ENCODE measurements at places on chromosomes 1 and 21.

GRCh38 chr21:25133939-25134338 lies 473.3 kb downstream of the MRPL39 start:
- DNase-seq, result no peak

- no peak for DNase-seq
Measured at GRCh38 chr21:26171258-26172100, 909 bp upstream of the APP start.

- DNase-seq, result no peak
Measured at GRCh38 chr1:77831566-77831965, 52.1 kb downstream of the MIGA1 start.

DNA sequence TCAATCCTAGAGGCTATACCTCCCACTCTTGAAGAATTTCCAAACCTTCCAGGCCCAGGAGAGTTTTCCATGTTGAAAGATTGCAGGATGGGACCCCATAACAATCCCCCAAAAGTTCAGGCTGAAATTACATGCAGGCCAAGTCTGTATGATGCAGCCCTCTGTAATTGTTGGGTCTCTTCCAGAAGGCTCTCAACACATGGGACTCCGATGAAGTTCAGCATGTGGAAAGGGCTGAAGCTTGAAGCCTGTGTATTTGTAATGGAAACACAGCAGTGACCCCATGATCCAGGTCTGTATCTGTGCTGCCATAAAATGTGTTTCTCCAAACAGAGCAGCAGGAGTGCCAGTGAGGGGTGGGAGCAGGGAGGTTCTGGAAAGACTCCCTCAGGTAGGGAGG lies 202.5 kb upstream of the LYPLAL1 start:
- no peak for DNase-seq

- DNase-seq, result no peak
Measured at GRCh38 chr21:42695697-42696380, 42.4 kb downstream of the PDE9A start.

DNA sequence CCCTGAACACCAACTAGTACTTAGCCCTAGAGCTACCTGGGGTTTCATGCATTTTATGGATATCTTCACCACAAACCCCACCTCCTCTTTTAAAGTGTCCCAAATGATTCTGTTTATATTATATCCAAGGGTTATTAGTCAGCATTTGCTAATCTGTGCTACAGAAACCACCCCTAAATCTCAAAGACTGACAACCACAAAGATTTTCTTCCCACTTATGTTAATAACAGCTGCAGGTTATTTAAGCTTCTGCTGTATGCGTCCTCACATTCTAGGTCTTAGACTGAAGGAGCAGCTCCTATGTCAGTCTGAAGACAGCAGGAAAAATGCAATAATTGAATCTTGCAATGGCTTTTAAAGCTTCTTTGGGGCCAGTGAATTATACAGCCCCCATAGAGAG lies 11.2 kb upstream of the PHC2 start:
- DNase-seq, result no peak

GRCh38 chr1:198287916-198288315 lies 131.1 kb downstream of the NEK7 start:
- DNase-seq, result no peak

GRCh38 chr21:41677671-41678015 lies 89.2 kb downstream of the RIPK4 start:
- no peak for DNase-seq

GRCh38 chr1:97202481-97203380 lies 481.1 kb downstream of the PTBP2 start:
- DNase-seq, result no peak

DNA sequence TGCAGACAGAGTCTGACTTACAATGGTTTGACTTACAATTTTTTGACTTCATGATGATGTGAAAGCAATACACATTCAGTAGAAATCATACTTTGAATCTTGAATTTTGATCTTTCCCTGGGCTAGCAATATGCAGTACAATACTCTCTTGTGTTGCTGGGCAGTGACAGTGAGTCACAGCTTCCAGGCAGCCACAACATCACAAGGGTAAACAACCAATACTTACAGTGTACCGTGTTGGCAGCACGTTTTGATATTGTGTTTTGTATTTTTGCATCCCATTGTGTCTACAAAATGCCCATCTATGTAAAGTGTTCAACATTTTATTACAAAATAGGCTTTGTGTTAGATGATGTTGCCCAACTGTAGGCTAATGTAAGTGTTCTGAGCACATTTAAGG lies 150.9 kb downstream of the NTMT2 start:
- DNase-seq, result no peak

DNA sequence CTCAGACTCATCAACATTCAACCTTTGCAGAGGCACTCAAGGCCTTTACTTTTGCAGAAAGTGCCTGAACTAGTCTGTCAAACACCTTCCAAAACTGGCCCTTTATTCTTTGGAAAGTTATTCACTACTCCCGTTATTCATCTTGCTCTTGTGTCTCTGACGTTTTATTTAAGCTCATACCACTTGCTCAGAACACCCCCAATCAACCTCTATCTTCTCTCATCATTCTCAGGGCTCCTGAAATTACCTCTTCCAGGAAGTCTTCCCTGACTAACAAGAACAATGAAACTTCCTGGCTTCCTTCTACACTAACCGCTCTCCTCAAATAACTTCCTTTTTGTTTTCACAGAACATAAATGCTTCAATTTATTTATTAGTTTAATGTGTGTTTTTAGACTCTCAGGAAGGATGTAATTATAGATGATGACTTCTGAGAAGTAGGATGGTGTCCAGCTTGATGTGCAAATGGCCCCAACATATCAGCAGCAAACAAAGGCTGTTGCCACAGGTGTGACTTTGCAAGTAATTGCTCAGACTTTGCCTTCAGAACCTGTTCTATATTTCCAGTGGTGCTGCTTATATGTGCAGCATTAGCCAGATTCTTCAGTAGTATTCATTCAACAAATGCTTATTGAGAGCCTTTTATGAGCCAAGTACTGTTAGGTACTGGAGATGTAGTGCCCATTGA lies 22.8 kb upstream of the BATF3 start:
- no peak for DNase-seq

- DNase-seq, result no peak
Measured at GRCh38 chr1:236334893-236335545, 53.3 kb upstream of the ERO1B start.

DNA sequence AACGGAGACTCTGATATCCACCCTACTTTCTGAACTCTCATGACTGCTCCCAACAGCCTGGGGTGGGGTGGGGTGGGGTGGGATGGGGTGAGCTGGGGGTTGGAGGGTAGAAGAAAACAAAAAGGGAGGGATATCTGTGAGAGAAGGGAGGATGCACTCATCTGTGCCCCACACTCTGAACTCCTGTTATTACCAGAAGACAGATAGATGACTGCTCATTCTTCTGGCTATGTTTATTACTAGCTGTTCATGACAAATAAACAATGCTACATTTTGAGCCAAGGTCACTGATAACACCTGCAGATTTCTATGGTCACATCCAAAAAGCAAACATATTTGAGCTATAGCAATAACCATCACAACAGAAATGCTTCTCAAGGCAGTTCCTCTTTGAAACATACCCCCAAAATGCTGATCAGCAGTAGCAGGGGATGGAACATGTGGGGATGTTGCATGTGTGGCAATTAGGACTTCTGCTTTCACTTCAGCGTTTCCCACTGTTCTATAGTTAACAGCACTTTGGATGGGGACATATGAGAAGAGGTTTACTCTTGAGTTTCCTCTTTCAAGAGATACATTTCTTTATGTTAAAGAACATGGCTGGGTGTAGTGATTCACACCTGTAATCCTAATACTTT lies 43.3 kb downstream of the GPR3 start:
- DNase-seq, result no peak

All from activated naive CD8-positive, alpha-beta T cell treated with anti-CD3 and anti-CD28 coated beads, Interleukin-2, amount 10 ng/mL, durations not matched to agents 7 days and 5 days (primary cell).